Fibroblast of upper back skin (primary cell): ENCODE measurements at places on chromosomes 1 and 21.

DNA sequence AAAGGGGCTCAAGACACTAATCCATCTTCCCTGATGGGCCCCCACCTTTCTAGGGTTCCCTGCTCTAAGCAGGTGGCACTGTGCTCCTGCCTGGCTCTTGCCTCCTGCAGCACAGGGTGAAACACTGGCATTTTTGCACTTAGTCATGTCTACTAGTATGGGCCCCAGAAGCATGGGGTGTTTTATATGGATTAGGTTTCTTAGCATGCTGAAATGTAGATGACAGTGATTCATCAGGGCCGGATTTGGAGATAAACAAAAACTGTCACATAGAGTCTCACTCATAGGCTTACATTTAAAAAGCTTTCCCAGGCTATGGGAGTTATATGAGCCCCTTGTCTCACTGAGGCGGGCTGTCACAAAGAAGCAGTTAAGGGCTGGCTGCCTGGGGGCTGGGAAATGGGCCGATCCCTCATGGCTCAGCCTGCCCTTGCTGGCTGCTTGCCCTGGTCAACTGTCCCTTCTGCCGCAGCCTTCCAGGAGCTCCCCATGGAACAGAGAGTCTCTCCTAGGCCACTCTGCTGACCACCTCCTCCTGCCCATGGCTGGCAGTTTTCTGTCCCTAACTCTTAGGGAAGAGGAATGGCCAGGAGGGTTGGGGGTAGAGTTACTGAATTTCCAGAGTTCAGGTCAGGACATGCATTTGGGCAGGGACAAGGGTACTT lies 6.5 kb downstream of the GALNT2 start:
- peak; percentile 55 for DNase-seq

DNA sequence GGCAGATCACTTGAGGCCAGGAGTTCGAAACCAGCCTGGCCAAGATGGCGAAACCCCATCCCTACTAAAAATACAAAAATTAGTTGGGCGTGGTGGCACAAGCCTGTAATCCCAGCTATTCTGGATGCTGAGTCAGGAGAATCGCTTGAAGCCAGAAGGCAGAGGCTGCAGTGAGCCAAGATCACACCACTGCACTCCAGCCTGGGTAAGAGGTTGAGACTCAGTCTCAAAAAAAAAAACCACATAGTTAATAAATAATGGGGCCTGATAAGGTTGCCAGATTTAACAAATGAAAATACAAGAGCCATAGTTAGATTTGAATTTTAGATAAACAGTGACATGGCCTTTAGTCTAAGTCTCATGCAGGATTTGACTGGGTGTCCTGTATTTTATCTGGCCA lies 175.7 kb downstream of the ZZZ3 start:
- DNase-seq, result no peak

DNA sequence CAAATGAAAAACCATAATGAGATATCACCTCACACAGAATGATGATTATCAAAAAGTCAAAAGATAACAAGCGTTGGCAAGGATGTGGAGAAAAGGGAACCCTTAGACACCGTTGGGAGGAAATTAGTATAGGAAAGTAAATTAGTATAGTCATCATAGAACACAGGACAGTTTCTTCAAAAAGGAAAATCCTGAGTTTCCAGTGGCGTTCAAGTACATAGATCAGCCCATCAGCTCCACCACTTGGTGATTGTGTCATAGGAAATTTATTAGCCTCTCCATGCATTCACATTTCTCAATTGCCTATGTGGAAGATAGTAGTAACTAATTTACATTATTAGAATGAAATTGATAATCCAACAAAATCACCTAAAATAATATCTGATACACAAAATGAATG lies 20.8 kb upstream of the GBP2 start:
- DNase-seq, result no peak

DNA sequence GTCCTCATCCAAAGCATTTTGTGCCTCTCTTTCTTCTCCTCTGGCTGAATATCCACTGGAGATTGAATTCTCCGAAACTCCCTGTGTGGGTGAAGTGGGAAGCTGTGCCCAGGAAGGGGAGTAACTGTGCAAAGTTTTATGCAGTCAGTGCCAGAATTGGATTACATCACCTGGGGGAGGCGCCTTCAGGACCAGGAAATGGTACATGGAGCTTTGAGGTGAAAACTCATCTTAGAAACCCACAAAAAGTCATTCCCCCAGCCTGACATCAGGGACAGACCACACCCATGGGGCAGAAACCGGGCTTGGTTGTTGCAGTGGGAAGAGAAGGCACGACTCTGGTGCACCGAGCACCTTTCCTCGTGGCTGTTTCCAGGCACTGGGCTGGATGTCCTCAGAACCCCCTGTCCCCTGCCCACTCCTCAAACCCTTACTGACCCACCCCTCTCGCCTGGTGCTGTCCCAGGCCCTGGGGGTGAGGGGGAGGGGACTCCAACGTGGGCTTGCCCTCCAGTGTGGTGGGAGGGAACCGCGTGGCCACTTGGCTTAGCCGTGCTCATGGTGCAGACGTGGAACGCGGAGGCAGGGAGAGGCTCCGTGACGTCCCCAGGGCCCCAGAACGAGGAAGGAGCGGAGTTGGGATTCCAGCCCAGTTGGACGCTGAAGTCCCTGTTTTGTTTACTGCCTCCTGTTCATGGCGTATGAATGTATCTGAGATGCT lies 15.7 kb downstream of the TFF3 start:
- no peak for DNase-seq

- peak; percentile 26 for DNase-seq
Measured at GRCh38 chr1:204335085-204335484, 24.6 kb downstream of the PLEKHA6 start.

GRCh38 chr1:153827168-153827964 lies 52.2 kb downstream of the SLC27A3 start:
- DNase-seq, result no peak

DNA sequence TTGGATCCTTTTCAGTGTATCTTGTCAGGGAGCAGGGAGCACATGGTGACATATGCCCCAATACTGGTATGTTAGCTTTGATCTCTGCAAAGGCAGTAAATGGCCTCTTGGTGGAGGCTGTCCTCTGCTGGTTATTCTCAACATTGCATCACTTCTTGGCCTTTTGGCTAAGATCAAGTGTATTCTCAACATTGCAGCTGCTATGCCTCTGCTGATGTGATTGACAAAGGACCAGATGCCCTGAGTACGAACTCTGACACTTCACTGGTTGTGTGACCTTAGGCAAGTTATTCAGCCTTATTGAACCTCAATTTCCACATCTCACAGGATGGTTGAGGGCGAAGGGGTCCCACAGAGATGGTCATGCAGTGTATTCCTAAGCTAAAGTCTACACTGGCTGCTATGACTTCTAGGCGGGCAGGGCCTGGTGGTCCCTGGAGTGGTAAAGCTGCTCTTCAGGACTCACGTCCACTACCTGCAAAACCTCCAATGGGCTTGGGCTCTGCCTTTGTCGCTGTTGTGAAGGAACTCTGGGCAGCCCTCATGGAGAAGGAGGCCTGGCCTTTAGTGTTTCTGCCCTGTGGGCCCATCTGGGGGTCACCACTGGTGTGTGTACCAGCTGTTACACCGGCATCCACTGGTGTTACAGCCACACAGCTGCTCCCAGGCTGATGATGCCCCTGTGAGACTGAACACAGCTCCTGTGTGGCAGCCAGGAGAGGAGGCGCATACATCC lies 64.8 kb downstream of the DNTTIP2 start:
- peak; percentile 84 for DNase-seq

- DNase-seq, result no peak
Measured at GRCh38 chr1:34690269-34690668, 64.6 kb upstream of the GJB5 start.

GRCh38 chr1:26694638-26695355 lies 1.0 kb upstream of the ARID1A start:
- no peak for DNase-seq

DNA sequence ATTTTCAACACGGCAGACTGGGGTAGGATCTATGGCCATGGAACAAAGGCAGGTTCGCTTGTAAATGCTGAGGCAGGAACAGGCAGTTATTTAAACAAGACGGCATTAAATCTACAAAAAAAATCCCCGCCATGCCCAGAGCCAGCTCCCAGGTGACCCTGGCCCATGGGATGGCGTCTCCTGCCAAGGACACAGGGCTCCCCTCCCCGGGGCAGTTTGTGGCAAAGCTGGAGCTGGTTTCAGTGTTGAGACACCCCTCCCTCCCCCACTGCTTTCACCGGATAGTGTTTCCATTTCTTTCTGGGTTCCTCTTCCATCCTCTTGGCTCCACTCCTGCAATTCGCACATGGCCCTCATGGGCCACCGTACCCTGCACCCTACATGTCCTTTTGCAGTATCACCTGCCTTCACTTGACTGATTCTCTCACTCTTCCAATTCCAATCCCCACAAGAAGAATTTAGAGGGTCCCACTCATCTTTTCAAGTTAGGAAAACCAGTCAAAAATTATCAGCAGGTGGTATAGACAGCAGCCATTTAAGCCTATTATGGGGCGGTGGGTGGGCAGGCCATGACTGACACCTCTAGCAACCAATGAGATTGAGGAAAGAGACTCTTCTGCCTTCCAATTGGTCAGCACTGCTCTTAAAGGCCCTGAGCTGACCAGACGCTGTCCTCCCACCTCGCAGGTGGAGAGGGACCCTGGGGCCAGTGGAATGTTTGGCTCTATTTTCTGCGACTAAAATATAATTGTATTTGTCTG lies 52.0 kb downstream of the OLIG1 start:
- no peak for DNase-seq

DNA sequence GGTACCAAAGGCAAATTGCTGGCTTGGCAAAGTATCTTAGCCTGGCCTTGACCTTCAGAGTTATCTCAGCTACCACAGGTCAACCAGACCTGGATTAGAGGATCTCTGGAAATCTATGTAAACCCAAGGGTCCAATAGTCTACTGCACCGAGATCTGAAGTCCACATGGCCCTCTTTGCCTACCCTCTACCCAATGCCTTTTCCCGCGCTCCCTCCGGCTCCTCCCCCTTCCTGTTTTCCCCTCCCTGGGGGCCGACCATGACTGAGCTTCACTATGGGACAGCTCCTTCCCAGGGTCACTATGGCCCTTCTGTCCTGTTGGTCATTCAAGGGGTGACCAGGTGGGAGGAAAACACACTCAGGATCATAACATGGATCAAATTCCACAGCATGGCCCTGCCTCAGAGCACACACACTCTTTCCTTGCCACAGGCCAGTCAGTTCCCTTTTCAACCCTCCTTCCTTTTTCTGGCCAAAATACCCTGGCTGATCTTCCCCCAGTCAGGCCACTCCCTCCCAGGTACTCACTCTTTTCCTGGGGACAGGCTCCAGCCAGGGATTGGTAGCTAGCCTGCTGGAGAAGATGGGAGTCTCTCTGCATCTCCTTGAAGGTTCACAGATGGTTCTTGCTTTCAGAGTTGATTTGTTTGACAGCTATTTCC lies 19.1 kb upstream of the TMEM183A start:
- no peak for DNase-seq

DNA sequence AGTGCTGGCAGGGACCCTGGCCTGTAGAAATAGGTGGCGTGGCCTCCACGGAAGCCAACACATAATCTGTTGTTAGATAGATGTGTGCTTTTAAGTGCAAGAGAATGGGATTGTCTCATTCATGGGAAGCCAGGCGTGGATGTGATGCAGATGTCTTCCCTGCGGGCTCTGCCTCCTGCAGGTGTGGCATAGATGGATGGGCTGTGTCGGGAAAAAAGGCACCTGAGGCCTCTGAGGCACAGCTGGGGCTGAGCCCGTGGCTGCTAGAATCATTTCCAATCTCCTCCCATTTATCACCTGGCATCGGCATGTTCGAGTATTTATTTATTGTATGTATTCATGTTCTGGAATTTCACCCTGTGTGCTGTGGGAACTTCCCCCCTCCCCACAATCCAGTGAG lies 353.4 kb upstream of the AJAP1 start:
- DNase-seq, result no peak

GRCh38 chr1:178451529-178451928 lies 45.2 kb downstream of the CLEC20A start:
- peak; percentile 60 for DNase-seq

GRCh38 chr1:12763479-12763878 lies 10.1 kb upstream of the PRAMEF12 start:
- DNase-seq, result no peak

DNA sequence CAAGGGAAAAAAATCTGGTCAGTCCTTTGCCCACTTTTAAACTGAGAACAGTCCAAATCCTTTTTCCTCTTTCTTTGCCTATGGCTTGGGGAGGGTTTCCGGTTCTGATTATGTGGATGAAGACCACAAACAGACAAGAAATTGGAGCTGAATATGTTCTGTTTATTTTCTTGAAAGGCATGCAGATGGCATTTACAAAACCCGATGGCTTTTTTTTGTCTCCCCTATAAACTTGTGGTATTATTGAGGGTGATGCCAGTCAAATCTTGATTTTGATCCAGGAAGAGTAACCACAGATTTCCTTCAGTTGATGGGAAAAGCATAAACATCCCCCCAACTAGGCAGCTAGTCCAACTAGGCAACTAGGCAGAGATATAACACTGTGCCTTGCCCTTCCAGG lies 38.9 kb downstream of the PLPP3 start:
- no peak for DNase-seq

DNA sequence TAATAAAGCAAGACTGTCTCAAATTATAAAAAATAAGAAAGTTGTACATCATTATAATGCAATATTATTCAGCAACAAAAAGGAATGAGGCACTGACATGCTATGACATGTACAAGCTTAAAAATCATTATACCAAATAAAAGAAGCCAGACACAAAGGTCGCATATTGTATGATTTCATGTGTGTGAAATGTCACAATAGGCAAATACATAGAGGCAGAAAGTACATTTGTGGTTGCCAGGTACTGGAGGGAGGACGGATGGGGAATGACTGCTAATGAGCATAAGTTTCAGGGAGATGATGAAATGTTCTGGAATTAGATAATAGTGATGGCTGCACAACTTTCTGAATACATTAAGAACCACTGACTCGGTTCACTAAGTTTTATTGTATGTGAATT lies 73.6 kb upstream of the NBPF3 start:
- DNase-seq, result no peak

DNA sequence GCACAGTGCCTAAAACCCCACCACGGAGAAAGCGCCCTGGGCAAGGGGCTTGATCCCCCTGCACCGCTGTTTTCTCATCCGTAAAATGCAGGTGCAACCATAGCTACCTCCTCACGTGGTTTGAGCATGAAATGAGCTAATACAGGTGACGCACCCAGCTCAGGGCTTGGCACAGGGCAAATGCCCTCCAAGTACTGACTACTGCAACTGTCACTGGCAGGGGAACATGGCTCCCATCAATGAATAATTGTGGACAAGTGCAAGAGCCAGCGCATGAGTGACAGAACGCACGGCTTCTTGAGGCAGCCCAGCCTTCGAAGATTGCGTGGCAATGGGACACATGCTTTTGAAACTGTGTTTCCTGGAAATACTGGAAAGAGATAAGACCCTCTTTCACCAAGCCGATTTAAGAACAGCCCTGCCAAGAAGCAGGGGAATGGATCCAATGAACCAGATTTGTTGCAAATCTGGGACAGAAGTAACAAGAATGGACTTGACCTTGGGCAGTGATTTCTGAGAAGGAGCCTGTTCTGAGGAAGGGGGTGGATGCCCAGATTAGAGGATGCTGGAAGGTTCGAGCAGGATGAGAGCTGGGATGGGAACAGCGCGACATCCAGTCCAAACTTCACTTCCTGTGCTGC lies 92.8 kb upstream of the IFFO2 start:
- DNase-seq, result no peak

GRCh38 chr1:94863297-94863911 lies 43.2 kb downstream of the SLC44A3 start:
- DNase-seq, result peak; percentile 83

- no peak for DNase-seq
Measured at GRCh38 chr1:203638950-203639349, 12.3 kb downstream of the ATP2B4 start.

- DNase-seq, result peak; percentile 43
Measured at GRCh38 chr1:20883766-20884165, 96.7 kb upstream of the HP1BP3 start.

- peak; percentile 49 for DNase-seq
Measured at GRCh38 chr1:60621368-60621851, 461.0 kb upstream of the NFIA start.
